T-cell (primary cell): ENCODE measurements at places on chromosomes 1 and 21. TPM values are rescaled to one million over a fixed set of nuclear protein-coding genes. Genes with fewer than 3 reads are reported as not detected.

DNA sequence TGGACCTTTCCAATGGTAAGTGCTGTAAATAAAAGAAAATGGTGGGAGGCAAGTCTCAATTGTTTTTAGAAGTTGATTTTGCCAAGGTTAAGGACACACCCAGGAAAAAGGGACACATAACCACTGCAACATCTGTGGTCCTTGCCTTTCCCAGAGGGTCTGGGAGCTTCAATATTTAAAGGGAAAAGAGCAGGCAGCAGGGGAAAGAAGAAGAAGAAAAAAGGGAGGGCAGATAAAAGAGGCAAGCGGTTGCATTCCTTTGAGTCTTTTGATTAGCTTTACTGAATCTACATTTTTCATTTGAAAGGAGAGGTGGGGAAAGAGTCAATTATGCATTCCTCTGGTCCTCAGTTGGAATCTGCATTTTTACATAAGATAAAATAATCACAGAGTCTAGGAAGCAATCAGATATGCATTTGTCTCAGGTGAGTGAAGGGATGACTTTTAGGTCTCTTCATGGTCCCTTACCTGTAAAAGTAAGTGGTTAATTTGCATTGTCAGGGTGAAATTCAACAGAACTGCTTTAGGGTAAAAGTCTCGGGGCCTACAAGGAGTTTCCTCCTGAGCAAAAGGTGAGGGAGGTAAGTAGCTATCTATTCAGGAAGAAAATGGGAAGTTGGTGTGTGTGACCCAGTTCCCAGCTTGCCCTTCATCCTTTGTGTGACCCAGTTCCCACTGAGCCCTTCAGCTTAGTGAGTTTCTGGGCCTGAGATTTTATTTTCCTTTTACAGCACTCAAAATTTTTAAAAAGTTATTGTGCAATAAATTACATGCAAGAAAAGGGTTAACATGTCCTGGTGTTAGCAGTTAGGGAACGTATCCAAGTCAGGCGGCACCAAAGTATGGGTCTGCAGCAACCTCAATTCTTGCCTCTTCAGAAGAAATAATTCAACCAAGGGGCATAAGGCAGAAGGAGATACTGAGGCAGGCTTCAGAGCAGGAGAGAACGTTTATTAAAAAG, 8.6 kb upstream of the CNIH3 start:
- no peak overlapping the region for H3K27ac ChIP-seq
- DNase-seq: no peak
- H3K4me3 ChIP-seq: no peak overlapping the region

DNA sequence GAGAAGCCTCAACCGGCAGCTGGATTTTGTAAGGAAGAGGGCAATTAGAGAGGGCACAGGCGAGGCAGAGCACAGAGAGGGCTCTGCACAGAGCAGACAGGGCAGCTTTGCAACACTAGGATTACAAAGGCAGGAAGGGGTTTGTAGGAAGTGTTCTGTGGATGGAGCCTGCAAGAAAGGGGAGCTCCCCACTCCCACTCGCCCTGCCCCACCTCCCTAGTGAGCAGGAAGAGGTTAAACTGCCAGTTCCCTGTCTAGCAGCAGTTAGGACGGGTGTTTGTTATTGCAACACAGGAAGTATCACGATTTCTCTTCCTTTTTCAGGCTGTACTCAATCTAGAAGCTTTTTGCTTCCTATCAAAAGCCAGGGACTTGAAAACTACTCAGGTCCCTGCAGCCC, 63.3 kb upstream of the LRRC8D start:
- H3K27ac ChIP-seq: peak overlapping the region; percentile 71
- peak overlapping the region; percentile 26 for H3K4me3 ChIP-seq
- peaks cover 55% of the 10 kb centered on the region for H3K4me1 ChIP-seq
- no peaks in the 10 kb centered on the region for H3K27me3 ChIP-seq

DNA sequence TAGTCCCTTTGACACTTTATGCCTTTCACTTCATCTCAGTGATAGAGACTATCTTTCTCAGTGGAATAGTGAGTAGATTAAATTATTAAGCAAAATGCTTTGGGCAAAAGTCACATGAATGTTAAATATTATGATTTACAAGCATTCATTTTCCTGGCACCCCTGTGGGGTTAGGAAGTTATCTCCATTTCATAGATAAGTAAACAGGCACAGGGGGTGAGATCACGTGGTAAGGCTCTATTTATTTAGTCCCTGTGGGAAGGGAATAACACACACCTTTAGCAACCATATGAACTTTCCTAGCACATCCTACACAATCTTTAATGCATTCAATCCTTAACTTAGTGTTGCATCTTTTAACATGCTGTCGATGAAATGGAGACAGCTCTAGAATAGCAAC, 12.3 kb downstream of the PSMB2 start:
- no peak overlapping the region for H3K27ac ChIP-seq
- no peak for DNase-seq
- peaks cover 61% of the 10 kb centered on the region for H3K36me3 ChIP-seq

- H3K4me3 ChIP-seq: no peak overlapping the region
- no peaks in the 10 kb centered on the region for H3K27me3 ChIP-seq
- no peaks in the 10 kb centered on the region for H3K4me1 ChIP-seq
- no peak overlapping the region for H3K27ac ChIP-seq
- no peak for DNase-seq
Measured at GRCh38 chr1:55120538-55120937, 81.2 kb downstream of the PCSK9 start.

- H3K27me3 ChIP-seq: no peaks in the 10 kb centered on the region
- no peaks in the 10 kb centered on the region for H3K36me3 ChIP-seq
- no peak for DNase-seq
- no peak overlapping the region for H3K4me3 ChIP-seq
- no peak overlapping the region for H3K27ac ChIP-seq
Measured at GRCh38 chr1:234683861-234684632, 74.1 kb upstream of the IRF2BP2 start.

GRCh38 chr1:27366411-27367159, at the start of gene MAP3K6:
Gene MAP3K6 (minus strand): TSS chr1:27366961. CDS start chr1:27366597, 364 bp downstream.
- H3K4me3 ChIP-seq: peak within 1 kb of the TSS; percentile 53
- peaks cover 36% of the 10 kb centered on the region for H3K4me1 ChIP-seq
- no peak for DNase-seq

GRCh38 chr1:212945056-212945455, 5.3 kb upstream of the VASH2 start:
- H3K27me3 ChIP-seq: no peaks in the 10 kb centered on the region
- H3K27ac ChIP-seq: no peak overlapping the region
- no peak overlapping the region for H3K4me3 ChIP-seq
- H3K4me1 ChIP-seq: no peaks in the 10 kb centered on the region

DNA sequence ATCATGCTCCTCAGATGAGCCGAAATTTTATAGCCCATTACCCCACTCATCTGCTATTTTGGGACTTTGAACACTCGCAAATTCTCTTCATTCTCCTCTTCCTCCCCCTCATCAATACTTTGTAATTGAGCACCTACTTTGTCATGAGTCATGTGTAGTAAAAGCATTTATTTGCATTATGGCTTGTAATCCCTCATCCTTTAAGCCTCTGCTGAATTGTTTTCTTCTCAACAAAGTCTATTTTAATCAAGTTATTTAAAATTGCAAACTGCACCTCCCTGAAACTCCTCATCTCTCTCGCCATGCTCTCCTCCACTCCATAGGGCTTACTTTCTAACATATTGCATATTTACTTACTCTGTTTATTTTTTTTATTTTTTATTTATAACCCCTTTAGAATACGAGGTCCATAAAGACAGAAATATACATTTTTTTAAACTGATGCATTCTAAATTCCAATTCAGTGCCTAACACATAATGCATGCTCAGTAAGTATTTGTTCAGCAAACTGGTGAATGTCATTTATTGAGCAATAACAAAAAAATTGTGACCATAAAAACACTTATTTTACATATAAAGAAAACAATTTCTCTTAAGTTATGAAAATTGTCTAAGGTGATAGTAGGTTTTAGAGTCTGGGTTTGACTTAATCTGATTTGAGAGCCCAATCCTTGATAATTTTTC, 161.7 kb downstream of the FASLG start:
- H3K4me3 ChIP-seq: no peak overlapping the region
- H3K36me3 ChIP-seq: no peaks in the 10 kb centered on the region
- peaks cover 15% of the 10 kb centered on the region for H3K4me1 ChIP-seq
- no peak overlapping the region for H3K27ac ChIP-seq
- DNase-seq: no peak

GRCh38 chr1:74593887-74594866, 79.4 kb downstream of the ERICH3 start:
- no peaks in the 10 kb centered on the region for H3K4me1 ChIP-seq
- H3K27ac ChIP-seq: no peak overlapping the region
- no peaks in the 10 kb centered on the region for H3K27me3 ChIP-seq
- H3K4me3 ChIP-seq: no peak overlapping the region

GRCh38 chr1:237736372-237737029, 154.2 kb downstream of the ZP4 start:
- H3K4me3 ChIP-seq: no peak overlapping the region
- no peaks in the 10 kb centered on the region for H3K36me3 ChIP-seq
- no peak for DNase-seq
- H3K4me1 ChIP-seq: no peaks in the 10 kb centered on the region
- H3K27ac ChIP-seq: peak overlapping the region; percentile 36

DNA sequence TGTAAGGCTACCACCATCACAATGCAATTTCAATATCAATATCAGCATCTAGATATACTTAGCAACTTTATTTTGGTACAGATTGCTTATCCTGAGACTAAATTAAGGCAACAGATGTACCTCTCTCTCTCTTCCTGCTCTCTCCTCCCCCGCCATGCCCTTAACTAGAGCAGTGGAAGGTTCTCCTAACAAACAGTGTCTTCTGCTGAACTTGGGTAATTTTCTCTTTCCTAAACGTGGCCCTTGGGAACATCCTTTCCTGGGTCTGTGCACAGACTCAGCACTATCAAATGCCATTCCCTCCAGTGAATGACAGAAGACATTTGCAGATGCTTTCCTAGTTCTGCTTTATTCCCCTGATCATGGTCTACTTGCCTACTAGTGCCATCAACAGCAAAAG, 85.6 kb upstream of the TTC39A start:
- H3K4me1 ChIP-seq: no peaks in the 10 kb centered on the region
- H3K27ac ChIP-seq: no peak overlapping the region
- H3K36me3 ChIP-seq: peaks cover 13% of the 10 kb centered on the region
- H3K27me3 ChIP-seq: no peaks in the 10 kb centered on the region
- H3K4me3 ChIP-seq: no peak overlapping the region

GRCh38 chr1:33327587-33328325, 6.9 kb upstream of the A3GALT2 start:
- no peaks in the 10 kb centered on the region for H3K27me3 ChIP-seq
- no peak overlapping the region for H3K27ac ChIP-seq
- H3K4me3 ChIP-seq: no peak overlapping the region
- no peak for DNase-seq
- H3K36me3 ChIP-seq: peaks cover 93% of the 10 kb centered on the region

DNA sequence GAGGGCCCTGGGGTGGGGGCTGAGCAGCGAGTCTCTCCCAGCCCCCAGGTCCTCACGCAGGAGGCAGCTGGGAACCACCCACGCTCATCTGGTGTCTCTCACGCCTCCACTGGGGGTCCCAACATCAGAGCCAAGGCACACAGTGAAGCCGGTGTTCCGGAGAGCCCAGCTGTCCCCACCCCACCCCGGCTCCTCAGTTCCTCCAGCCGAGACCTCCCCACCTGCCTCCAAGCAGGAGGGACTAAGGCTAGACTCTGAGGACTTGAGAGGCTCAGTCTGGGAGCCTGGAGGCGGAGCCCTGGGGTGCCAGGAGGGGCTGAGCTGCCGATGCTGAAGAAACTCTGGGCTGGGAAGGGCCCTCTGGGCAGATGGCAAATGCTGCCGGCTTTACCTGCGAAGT, 1.6 kb upstream of the HPCA start:
- H3K27me3 ChIP-seq: peaks cover 72% of the 10 kb centered on the region
- H3K4me1 ChIP-seq: no peaks in the 10 kb centered on the region
- no peaks in the 10 kb centered on the region for H3K36me3 ChIP-seq
- no peak for DNase-seq
- H3K4me3 ChIP-seq: no peak overlapping the region

DNA sequence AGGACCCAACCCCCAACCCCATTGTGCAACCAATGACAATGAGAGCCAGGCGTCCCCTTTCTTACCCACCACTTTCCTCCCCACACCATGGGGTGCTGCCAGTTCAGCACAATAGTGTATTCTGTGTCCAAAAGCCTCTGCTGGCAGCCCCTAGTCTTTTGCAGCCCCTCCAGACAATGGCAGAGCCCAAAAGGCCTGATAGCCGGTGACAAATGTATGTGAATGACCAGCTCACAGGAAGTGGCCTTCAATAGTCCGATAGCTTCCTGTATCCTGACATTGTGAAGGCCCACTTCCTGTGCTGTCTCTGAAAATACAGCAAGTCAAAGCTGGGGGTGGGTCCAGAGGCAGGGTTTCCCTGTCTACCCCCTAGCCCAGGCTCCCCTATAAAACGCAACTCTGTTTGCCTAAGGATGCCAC, 16.6 kb downstream of the SMIM12 start:
- H3K4me1 ChIP-seq: no peaks in the 10 kb centered on the region
- DNase-seq: no peak
- H3K27me3 ChIP-seq: no peaks in the 10 kb centered on the region
- H3K36me3 ChIP-seq: peaks cover 6% of the 10 kb centered on the region
- H3K4me3 ChIP-seq: no peak overlapping the region
- no peak overlapping the region for H3K27ac ChIP-seq

DNA sequence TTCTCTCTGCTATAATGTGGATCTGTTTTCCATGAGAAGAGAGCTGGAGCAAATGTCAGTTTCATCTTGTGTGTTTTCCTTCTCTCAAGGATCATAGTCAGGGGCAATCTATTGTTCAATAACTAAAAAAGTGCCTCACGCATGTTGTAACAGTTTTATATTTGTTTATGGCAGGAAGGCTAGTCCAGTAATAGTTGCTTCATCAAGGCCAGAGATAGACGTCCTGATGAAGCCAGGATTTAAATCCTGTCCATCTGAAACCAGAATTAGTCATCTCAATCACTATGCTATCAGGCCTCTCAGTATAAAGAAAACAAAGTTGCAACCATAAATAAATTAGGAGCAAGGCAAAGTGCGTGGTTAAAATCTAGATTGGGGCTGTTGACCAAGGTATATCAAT, 30.2 kb upstream of the DUSP10 start:
- H3K4me1 ChIP-seq: peaks cover 8% of the 10 kb centered on the region
- no peak overlapping the region for H3K4me3 ChIP-seq
- H3K27ac ChIP-seq: no peak overlapping the region
- no peaks in the 10 kb centered on the region for H3K27me3 ChIP-seq

- H3K4me3 ChIP-seq: no peak overlapping the region
- no peak overlapping the region for H3K27ac ChIP-seq
- H3K27me3 ChIP-seq: no peaks in the 10 kb centered on the region
- H3K36me3 ChIP-seq: no peaks in the 10 kb centered on the region
- DNase-seq: no peak
Measured at GRCh38 chr1:173107696-173108095, 57.0 kb upstream of the TNFSF18 start.

Gene IGSF9
- not detected for total RNA-seq

Gene TPTE
- not detected for total RNA-seq

Gene RNU1-2
- 3,650 TPM for total RNA-seq

Gene CFHR1
- 0.41 TPM for total RNA-seq

Gene DAB1
- total RNA-seq: 1.5 TPM

Gene CYP4A22
- total RNA-seq: not detected

Gene GSTM1
- total RNA-seq: 21.9 TPM

Gene CYP4A11
- total RNA-seq: 0.26 TPM

Gene FCRL6
- 11.8 TPM for total RNA-seq

Gene OR10J1
- not detected for total RNA-seq

Gene ACTN2
- total RNA-seq: not detected
